ENCODE measurements at places on chromosomes 1 and 21. TPM values are rescaled to one million over a fixed set of nuclear protein-coding genes. Genes with fewer than 3 reads are reported as not detected.

DNA sequence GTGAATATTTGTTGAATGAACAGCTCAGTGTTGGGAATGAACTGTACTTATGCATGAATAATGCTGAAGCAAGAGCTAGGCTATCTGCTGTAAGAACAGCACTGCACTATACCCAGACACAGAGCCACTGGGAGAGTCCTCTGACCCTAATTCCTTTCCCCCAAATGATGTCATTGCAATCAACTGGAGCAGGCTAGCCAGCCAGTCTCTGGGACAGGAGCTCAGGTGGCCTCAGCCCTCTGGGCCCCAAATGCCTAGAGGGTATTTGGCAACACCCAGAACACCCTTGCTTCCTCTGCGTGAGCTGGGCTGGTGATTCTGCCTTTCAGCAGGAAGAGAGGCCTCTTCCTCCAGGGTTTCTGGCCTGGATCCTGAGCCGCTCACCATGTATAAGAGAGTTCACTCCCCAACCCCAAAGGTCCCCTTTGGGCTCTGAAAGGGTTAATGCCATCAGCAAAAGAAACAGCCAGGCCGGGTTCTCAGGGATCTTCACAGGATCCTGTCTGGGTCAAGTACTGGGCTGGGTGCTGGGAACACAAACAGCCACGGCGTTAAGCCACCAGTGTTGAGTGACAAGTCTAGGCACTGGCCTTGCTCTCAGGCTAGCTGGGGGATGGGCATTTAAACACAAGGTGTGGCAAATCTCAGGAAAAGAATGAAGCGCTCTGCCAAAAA, 3.7 kb upstream of the PADI4 start:
- DNase-seq = no peak

DNA sequence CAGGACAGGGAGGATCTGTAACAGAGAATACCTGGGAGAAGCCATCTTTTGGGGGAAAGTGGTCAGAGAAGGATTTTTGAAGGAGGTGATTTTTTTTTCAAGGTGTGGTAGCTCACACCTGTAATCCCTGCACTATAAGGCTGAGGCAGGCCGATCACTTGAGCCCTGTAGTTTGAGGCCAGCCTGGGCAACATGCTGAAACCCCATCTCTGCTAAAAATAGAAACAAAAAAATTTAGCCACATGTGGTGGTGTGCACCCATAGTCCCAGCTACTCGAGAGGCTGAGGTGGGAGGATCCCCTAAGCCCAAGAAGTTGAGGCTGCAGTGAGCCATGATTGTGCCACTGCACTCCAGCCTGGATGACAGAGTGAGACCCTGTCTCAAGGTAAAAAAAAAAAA, 67.4 kb upstream of the ARTN start:
- DNase-seq = no peak

Gene DMBX1
- not detected for total RNA-seq

Gene PSRC1
- total RNA-seq = 5.5 TPM

Measured in pulmonary artery endothelial cell (primary cell).